Naive thymus-derived CD4-positive, alpha-beta T cell (primary cell): ENCODE measurements at places on chromosomes 3 and 15.

GRCh38 chr3:180278583-180279188, 241.9 kb upstream of the PEX5L start:
- DNase-seq, result no peak

- DNase-seq, result no peak
Measured at GRCh38 chr3:71728632-71729342, 3.6 kb upstream of the EIF4E3 start.

GRCh38 chr3:177657243-177657642, 460.0 kb upstream of the TBL1XR1 start:
- DNase-seq, result no peak

DNA sequence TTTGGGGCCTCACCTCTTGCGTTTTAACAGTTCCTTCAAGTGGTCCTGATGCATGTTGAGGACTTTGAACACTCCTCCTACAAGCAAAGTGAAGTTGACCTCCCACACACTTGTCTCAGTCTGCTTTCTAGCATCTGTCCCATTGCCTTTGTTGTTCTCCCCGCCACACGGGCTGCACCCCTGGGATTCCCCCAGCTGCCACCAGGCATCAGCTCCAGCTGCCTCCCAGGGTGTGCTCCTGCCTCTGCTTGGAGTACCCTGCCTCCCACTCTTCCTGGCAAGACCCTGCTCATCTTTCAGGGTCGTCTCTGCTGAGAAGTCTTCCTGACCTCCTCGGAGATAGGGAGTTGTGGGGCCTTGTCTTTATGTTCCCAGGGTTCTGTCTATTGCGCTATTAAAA, 52.2 kb downstream of the IGF1R start:
- no peak for DNase-seq

GRCh38 chr15:79896131-79896633, 632 bp downstream of the MTHFS start:
- no peak for DNase-seq

DNA sequence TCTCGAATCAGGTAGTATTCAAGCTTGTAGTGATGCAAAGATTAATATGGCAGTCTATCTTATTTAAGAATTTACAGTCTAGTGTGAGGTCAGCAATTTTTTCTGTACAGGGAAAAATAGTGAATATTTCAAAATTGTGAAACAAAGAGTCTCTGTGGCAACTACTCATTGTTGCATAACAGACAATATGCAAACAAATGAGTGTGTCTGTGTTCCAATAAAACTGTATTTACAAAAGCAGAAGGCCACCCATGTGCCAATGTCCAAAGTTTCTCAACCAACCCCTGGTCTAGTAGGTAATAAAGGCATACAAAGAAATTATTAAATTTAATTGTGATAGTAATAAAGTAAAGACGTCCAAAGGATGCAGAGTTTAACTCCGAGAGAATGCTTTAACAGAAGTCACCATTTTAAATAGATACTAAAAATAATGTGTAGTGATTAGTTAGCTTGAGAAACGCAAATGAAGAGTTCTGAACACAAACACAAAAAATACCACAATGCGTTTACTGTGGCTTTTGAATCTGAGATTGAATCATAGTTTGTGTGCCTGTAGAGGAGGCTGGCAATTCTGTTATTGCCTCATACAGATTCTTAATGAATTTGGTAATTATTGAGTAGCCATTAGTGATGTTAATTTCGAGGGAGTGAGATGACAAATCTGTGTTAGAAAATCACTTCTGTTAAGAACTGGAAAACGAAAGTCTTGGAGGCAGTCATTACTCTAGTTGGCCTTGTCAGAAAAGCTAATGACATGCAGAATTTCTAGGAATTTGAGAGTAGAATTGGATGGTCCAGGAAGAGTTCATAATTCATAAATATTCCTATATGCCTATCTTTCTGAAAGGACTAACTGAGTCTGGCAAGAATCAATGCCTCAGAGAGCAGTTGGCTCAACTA, 48.7 kb downstream of the CADM2 start:
- no peak for DNase-seq

- no peak for DNase-seq
Measured at GRCh38 chr15:56942118-56942517, 23.7 kb downstream of the TCF12 start.

GRCh38 chr15:71822890-71823630, 12.7 kb downstream of the NR2E3 start:
- no peak for DNase-seq

- DNase-seq, result no peak
Measured at GRCh38 chr15:88866295-88866881, 29.0 kb downstream of the HAPLN3 start.

DNA sequence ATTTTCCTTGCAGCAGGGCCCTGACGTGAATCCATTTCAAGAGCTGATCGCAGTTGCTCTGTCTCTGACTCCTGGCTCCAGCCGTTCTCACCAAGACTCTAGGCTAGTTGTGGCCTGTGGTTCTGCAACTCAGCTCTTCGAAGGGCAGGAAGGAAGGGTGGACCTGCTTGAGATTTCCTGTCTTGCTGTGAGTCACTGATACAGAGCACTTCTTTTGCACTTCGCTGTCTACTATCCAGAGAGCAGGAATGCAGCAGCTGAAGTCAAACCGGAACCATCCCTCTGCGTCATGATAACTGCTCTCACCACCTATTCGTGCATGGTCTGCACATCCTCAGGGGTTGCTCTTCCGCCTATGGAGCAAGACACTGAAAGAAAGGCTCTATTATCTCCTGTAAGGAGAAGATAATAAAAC, 59.7 kb downstream of the RAP2B start:
- DNase-seq, result peak; percentile 31

- DNase-seq, result no peak
Measured at GRCh38 chr3:17741621-17742101, 770 bp downstream of the TBC1D5 start.

DNA sequence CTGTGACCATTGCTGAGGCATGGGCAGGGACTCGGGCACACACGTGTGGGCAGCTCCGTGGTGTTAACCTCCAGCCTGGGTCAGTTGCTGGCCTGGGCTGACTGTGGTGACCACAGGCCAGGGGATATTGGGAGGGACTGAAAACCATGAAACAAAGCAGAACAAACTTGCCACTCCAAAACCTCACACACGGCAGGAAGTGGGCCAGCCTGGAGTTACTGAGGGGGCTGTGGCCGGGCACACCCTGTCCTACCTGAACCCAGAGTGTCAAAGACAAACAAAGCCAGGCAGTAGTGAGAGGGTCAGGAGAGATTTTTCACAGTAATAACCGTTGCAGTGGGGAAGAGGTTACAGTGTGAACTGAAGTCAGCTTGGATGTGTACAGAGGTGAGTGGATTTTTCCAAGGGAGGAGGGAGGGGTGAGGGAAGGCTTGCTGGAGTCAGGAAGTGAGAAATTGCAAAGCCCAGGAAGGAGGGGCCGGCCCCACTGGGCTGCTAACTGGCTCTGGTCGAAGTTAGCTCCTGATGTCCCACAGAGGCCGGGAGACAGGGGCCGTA, 40.0 kb upstream of the ATP10A start:
- DNase-seq, result no peak

- DNase-seq, result no peak
Measured at GRCh38 chr15:97903560-97903959, 56.9 kb upstream of the ARRDC4 start.

GRCh38 chr3:190288836-190289235, 33.4 kb downstream of the CLDN1 start:
- no peak for DNase-seq

DNA sequence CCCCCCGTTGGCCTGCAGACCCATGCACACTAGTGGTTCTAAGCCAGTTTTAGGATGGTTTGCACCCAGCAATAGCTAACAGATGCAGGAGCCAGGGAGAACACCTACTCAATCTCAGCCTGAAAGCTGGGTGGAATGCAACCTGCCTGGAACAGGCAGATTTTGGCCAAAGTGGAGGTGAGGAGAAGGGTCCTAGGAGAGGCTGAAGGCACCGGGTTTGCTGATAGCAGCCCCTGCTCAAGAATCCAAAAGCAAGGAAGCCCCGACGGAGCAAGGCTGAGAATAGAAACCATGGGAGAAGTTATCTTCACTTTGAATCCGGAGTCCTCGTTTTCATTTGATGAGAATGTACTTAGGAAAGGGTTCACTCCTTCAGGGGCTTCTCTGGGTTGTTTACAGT, 9.9 kb downstream of the RRP9 start:
- DNase-seq, result no peak

DNA sequence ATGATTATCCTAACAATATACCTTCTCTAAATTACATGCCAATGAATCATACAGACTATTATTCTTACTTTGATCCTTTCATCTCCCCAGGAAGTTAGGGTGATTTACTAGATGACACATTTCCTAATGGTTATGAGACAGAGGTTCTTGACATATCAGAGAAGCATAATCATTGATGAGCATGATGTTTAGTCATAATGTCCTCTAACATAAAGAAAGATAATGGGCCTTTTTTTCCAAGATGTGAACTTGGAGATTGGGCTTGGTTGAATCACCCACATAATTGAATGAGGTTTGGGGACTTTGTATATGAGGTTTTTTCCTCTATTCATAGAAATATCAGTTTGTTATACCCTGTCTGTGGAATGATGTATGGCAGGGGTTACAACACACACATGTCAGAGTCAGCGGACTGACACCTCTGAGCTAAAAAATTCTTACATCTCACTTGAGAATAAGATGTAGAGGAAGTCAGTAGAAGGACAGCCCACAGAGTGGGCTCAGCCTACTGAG, 69.7 kb upstream of the DCBLD2 start:
- no peak for DNase-seq

DNA sequence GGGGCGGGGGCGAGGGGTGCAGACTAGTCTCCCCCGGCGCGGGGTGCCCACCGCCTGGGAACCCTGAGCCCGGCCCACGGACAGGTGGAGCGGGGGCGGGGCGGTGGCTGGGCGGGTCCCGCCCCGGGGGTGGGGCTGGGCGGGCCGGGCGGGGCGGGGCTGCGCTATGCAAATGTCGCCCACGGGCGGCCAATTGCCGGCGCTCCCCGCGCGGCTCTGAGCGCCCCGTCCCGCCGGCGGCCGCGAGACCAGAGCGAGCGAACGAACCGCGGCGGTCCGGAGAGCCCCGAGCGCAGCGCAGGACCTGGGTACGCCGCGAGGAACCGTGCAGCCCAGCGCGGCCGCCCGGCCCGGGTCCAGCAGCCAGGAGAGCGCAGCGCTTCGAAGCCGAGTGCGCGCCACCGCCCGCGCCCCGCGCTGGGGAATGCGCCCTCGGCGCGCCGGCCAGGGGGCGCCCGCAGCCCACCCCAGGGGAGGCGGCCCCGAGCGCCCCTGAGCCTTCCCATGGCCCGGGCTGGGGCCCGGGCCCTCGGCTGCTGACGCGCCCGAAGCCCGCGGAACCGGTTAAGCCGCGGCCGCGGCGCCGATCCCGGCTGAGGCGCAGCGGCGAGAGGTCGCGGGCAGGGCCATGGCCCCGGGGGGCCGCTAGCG, at the start of gene SEMA3F:
TSS of gene SEMA3F (plus strand) at position 485 of the 651 bp plus-strand sequence. CDS start 4,299 bp downstream, outside the sequence.
- DNase-seq, result peak; percentile 35

DNA sequence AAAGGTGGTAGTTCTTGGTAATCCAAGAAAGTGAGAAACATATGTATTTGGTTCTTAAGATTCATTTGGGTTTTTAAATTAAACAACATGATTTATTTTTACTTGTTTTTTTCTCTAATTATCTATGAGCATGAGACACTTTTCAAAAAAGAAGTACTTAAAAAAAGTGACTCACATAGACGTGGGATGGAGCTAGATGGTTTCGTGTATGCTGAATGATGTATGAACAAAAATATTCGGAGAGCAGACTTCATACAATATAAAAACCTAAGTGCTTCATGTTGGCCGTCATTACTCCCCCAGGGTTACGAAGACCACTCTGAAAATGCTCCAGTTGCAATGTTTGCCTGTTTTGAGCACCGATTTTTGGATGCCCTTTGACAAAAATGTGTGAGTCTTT, 90.9 kb downstream of the RORA start:
- no peak for DNase-seq

- no peak for DNase-seq
Measured at GRCh38 chr3:60585918-60586317, 665.3 kb downstream of the FHIT start.

GRCh38 chr15:57017024-57017423, 98.6 kb downstream of the TCF12 start:
- no peak for DNase-seq

- peak; percentile 53 for DNase-seq
Measured at GRCh38 chr15:42921342-42921731, 759 bp upstream of the TTBK2 start.

DNA sequence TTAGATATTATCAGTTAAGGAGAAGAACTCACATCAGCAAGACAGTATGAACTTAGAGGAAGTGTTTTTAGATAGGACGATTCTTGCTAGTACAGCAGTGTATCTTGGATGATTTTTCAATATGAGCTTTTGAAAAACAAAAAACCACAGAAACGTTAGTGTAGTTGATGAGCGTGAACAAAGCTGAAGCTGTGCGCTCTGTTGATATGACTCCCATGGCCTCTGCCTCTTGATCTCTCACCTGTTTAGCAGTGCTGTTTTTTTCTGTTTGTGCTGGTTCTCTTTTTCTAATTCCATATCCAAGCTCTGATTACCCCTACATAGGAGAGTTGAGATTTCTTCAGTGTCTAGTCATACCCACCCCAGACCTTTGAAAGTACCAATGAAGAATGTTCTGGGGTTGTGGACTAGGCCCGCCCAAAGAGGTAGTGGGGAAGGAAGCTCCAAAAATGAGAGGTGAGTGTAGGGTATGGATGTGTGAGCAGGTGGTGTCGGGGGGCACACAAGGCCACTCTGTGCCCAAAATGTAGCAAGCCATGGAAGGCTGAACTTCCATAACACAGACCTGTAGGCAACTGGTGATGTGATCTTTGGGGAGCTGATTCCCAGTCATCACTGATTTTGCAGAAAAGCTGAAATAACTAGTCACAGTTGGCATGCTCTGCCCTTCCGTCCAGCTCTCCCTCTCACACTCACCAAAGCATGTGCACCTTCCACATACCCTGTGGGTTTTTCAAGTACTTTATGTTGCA, 20.0 kb upstream of the CMTM7 start:
- peak; percentile 77 for DNase-seq

DNA sequence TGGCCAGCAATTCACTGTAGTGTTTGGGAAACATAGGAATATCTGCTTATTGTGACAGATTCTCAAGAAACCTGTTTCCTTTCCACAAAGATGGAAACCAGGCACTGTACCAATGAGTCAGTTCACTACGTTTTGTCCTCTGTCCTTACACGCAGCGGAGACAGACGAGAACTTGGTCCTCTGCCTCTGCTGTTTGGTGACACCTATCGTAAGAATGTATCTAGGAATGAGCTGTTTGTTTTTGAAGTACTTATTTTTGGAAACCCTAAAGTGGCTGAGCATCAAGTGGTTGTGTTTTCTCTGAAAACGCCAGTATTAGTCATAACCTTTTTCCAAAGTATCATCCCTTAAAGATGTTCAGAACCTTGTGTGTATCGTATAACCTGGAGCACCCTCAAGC, 93.0 kb downstream of the PGPEP1L start:
- DNase-seq, result no peak

DNA sequence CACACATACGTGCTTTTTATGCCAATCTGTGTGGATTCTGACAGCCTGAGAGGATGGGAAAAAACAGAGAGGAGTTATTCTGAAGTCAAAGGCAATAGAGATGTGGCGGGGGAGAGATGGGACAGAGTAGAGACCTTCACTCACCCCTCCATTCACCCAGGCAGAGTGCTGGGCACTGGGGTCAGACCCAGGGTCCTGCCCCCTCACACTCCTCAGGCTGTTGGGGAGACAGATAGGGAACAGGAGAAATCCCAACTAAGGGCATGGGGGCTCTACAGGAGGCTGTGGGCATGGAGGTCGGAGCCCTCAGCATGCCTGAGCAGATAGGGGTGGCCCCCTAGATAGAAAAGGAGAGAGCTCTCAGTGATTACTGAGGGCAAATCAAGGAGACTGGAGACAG, 30.3 kb downstream of the SLC22A14 start:
- no peak for DNase-seq

- no peak for DNase-seq
Measured at GRCh38 chr3:53856964-53857363, 10.6 kb downstream of the IL17RB start.

- DNase-seq, result no peak
Measured at GRCh38 chr15:70016511-70016994, 81.2 kb downstream of the TLE3 start.
